Stimulated activated CD8-positive, alpha-beta memory T cell treated with anti-CD3 and anti-CD28 coated beads, Interleukin-4, amount 100 ng/mL, for 24 hours (primary cell): ENCODE measurements at places on chromosomes 1 and 21.

DNA sequence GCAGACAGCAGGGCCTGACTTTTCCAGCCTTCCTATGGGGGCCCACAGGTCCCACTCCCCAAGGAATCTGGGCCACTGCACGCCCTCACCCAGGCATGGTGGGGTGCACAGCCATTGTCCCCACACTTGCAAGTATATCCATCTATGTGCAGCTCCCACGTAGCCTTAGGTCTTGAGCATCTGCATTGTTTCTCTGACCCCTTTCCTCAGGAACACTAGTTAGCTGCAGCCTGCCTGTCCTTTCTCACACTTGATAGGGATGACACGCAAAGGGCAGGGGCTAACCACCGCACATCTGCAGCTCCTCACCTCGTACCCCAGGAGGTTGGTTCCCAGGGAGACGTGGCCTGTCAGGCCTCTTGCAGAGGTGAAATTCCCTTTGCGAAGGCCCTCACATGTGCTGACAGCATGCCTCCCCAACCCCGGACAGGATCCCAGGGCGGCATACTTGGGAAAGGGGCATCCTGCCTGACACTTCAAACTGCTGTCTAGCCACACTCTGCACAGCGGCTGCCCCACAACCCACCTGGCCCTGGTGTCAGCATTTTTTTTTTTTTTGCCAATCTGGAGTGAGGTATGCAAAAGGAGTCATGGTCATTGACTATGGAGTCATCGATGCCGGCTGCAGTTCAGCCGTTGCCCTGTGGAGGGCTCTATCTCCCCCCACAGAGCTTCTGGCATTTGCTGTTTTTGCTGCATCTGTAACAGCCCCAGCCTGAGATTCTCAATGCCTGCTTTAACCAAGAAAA, 5.0 kb downstream of the JMJD4 start:
- DNase-seq: no peak

- peak; percentile 78 for DNase-seq
Observed at GRCh38 chr1:92080128-92080985, at the start of gene BTBD8. BTBD8 (plus strand) TSS chr1:92080345; CDS start chr1:92080572, 227 bp downstream.

GRCh38 chr21:42679319-42680057, 26.1 kb downstream of the PDE9A start:
- no peak for DNase-seq

GRCh38 chr1:4676253-4676652, 21.8 kb downstream of the AJAP1 start:
- no peak for DNase-seq

- no peak for DNase-seq
Observed at GRCh38 chr1:15180945-15181523, 27.5 kb downstream of the TMEM51 start.

DNA sequence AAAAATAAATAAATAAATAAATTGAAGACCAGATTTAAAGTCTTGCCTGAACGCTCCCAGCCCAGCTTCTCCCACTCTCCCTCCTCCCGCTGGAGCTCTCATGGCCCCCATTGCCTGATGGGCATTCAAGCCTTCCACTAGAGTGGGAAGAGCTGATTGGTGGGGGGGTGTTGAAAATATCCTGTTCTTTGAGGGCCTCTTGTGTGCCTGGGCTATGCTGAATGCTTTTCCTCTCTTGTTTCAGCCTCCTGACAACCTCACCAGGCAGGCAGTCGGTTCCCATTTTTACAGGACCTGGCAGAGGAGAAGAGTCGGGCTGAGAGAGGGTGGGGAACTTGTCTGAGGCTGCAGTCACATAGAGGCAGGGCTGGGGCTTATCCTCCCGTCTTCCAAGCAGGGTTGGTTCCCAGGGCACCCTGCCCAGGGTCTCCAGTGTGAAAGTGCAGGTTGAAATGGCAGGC, 59.2 kb upstream of the SSBP3 start:
- no peak for DNase-seq

GRCh38 chr1:209493559-209493958, 90.0 kb upstream of the CAMK1G start:
- no peak for DNase-seq

- no peak for DNase-seq
Observed at GRCh38 chr21:24289539-24289938, 1317.7 kb downstream of the MRPL39 start.

- DNase-seq: no peak
Observed at GRCh38 chr1:241061062-241061461, 295.9 kb downstream of the RGS7 start.

GRCh38 chr21:42067531-42068255, 3.4 kb upstream of the UMODL1 start:
- no peak for DNase-seq

DNA sequence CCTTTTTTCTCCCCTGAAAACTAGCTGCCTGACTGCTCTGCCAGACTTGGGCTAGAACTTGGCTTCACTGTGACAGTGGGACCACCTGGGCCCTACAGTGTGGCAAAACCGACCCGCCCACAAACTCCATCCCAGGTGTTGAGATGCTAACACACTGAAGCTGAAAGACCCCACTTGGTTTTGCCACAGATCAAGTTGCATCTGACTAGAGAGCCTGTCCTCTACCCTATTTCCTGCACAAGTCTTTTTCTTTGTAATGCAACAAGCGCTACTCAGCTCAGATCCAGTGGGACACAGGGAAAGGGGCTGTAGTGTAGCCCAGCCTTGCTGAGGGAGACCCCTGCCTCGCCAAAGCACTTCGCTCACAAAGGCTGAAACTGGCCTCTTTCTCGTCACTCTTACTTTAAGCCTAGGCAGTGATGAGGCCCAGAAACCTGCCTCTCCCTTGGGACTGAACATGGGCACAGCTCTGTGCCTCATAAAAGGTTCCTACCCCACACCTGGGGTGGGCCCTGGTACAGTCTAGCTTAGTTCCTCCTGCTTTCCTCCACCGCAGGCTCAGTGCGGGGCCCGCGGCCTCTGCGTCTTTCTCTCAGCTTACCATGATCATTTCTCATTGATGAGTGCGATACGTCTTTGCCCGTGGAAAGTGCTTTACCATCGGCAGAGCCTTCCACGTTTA, 9.7 kb downstream of the ALPL start:
- no peak for DNase-seq

DNA sequence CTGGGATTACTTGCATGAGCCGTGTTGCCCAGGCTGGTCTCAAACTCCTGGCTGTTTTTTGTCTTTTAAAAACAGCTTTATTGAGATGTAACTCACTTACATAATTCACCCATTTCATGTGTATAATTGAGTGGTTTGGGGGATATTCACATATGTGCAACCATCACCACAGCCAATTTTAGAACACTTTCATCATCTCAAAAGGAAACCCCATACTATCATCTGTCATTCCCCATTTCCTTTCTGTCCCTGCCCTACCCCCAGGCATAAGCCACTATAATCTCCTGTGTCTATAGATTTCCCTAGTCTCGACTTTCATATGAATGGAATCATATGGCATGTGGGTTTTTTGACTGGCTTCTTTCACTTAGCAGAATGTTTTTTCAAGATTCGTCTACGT, 43.3 kb downstream of the GPR137B start:
- DNase-seq: no peak

- no peak for DNase-seq
Observed at GRCh38 chr1:222064388-222065211, 322.7 kb upstream of the DUSP10 start.

GRCh38 chr1:147745271-147745670, 15.1 kb downstream of the GJA5 start:
- no peak for DNase-seq

DNA sequence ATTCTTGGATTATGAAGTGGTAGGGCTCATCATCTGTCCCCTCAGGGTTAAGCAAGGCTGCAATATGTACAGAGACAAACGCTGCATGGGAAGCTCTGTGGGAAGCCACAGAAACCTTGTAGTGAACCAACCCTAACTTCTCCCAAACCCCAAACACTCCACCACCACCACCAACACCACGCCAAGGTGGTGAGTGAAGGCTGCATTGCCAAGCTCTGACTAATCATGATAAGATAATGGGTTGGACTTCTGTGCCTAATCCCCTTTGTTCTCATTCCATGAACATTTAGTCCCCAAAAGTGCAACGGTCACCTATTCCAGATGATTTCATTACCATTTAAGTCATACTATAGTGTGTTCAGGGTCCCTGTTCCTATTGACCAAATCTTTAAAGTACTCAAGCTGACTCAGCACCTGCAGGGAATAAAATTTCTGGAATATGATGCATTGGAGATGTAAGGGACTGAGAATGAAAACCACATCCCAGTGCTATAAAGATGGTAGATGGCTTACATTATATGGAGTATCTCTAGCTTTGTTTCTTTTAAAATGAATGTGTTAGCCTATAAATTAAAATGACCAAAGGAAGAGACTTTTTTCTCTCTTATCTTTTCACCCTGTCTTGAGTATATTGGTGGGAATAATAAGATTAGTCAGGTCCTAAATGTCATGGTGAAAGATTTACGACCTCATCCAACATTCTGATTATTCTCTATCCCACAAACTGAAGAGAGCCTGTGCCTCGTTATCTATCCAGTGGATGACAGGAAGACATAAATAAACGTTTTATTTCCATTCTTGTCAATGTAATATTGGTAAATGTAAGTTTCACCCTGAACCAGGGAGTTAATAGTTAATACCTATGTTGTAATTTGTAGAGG, 22.6 kb upstream of the PLD5 start:
- no peak for DNase-seq

- DNase-seq: no peak
Observed at GRCh38 chr1:94125551-94126514, 4.9 kb upstream of the ABCA4 start.

GRCh38 chr1:115377411-115377810, 39.4 kb upstream of the NGF start:
- DNase-seq: no peak

GRCh38 chr1:45870500-45870899, 67.1 kb downstream of the MAST2 start:
- no peak for DNase-seq

DNA sequence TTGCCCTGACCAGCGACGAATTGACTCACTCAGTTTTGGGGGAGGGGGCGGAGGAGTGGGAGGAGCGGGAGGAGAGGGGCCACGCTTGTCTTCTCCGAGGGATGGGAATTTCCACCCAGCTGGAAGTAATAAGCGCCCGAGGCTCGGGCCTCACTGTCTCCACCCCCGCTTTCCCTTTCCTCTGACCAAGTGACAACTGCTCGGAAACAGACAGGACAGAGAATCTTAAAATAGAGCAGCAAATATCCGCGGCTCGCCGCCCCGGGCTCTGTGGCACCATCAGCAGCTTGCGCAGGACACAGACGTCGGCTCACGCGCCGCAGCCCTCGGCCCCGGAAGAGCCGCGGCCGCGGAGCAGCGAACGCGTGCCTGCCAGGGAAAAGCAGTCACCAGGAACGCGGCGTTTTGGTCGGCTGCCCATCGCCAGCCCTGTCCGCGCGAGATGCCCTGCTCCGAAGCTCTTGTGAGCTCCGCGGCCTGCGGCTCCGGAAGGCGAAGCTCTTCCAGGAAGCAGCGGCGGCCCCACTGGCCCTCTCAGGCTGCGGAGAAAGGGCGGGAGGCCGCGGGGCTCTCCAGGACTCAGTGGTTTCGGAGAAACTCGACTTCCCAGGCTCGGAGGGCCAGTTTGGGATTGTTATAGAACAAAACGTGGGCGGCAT, 10.7 kb upstream of the RGS16 start:
- DNase-seq: peak; percentile 56

DNA sequence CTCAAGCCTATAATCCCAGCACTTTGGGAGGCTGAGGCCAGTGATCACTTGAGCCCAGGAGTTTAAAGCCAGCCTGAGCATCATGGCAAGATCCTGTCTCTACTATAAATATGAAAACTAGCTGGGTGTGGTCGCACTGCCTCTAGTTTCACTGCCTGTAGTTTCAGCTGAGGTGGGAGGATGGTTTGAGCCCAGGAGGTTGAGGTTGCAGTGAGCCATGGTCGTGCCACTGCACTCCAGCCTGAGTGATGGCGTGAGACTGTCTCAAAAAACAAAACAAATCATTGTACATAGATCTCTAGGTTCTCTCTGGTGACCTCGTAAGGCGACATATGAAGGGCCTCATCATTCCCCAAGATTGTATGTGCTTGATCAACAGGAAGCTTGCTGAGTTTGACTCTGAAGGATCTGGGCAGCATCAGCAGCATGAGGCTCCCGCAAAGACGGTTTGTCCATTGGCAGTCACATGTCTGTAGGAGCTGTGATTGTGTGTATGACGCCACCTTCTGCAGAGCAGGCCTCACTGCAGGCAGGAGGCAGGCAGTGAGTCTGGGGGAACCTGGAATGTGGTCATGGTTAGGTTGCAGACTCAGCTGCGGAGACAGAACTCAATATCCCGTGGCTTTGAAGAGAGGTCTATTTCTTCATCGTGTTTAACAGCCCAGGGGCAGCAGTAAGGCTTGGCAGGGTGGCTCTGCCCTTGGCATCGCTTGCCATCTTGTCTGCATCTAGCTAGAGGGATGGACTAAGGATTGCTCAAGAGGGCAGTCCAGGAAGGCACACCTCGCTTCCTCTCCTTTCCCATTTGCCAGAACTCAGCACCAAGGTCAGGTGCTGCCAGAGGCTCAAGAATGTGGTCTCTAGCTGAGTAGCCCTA, 14.0 kb downstream of the ATP5PO start:
- DNase-seq: no peak

DNA sequence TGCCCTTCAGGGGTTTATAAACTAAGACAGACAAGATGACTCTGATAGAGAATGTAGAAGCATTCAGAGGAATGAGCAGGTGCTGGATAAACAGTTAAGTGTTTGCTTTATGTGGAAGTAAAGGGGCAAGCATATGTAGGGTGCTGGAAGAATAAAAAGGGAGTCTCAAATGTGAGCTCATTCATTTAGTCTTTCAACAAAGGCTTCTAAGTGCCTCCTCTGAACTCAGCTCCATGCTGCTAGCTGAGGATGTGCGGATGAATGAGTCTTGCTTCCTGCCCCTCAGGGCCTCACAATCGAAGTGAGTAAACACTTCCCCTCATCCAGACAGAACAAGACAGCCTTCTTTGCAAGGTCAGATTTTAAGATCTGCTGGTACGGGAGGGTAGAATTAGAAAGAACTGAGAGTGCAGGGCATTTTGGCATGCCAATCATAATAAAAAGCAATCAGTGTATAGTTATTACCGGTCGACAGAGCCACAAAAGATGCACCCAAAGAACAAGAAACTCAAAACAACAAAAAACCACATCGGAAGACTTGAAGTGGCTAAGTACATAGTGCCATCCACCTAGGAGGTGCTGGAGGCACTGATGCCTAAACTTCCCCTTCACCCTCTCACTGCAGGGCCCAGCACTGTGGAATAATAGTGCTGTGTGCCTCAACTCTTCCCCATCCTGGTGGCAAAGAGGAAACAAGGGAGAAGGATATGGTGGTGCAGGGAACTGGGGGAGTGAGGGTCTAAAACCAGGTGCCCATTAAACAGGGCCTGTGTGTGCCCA, 69.8 kb downstream of the TNR start:
- no peak for DNase-seq
